ENCODE measurements at places on chromosomes 12 and 14. TPM values are rescaled to one million over a fixed set of nuclear protein-coding genes. Genes with fewer than 3 reads are reported as not detected.

DNA sequence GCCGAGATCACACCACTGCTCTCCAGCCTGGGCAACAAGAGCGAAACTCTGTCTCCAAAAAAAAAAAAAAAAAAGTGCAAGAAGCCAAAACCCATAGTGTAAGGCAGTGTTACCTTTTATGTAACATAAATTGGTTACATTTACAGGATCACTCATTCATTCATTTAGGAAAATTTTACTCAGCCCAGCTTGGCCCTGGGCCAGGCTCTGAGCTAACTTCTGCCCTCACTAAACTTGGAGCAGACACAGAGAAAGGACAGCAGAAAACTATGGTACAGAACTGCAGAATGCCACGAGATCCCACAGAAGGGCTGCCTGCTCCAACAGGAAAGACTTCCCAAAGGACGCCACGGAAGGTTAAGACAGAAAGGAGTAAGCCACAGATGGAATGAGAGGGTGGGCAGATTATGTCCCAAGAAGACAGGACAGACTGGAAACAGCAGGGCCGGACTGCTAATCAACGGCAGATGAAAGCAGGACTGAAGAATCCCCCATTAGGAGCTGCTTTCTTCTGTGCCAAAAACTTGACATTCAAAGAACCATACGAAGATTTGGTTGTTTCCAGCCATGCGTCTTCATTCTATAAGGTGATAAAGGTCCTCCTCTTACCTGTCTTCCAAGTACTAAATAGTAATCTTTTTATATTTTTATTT lies 18.9 kb downstream of the PPP1R13B start:
- H3K4me1 ChIP-seq: peaks cover 22% of the 10 kb centered on the region
- H3K27ac ChIP-seq: no peak overlapping the region
- no peak overlapping the region for H3K4me3 ChIP-seq
- no peaks in the 10 kb centered on the region for H3K36me3 ChIP-seq

DNA sequence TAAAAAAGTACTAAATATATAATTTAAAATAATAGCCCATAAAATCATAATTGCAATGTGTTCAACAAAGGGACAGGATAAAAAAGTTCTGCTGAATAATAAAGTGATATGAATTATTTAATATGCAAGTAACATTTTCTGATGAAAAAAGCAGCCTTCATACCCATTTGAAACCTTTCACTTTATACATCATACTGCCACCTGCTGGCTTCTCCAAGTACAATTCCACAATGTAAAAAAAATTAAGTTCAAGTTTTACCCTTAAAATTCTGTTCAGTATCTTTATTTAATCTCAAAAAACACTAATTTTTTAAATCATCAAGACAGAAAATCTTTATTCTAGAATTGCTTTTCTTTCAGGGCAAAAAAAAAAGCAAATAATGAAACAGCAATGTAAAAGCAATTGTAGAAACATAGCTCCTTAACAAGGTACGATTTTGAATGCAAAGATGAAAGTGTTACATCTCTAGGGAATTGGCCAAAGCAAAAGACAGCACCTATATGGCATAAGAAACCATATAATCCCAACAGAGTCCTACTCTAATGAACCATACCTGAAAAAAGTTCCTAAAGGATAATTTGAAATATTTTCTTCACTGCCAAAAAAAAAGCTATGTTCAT lies 15.0 kb downstream of the MDM1 start:
- peaks cover 2% of the 10 kb centered on the region for H3K36me3 ChIP-seq
- H3K4me3 ChIP-seq: no peak overlapping the region
- DNase-seq: peak; percentile 35
- H3K4me1 ChIP-seq: no peaks in the 10 kb centered on the region
- no peak overlapping the region for H3K27ac ChIP-seq

GRCh38 chr14:70794294-70794693 lies 15.0 kb downstream of the MAP3K9 start:
- H3K4me1 ChIP-seq: peaks cover 7% of the 10 kb centered on the region
- H3K27me3 ChIP-seq: no peaks in the 10 kb centered on the region
- peaks cover 30% of the 10 kb centered on the region for H3K36me3 ChIP-seq

GDF3 gene
- not detected for total RNA-seq

DNA sequence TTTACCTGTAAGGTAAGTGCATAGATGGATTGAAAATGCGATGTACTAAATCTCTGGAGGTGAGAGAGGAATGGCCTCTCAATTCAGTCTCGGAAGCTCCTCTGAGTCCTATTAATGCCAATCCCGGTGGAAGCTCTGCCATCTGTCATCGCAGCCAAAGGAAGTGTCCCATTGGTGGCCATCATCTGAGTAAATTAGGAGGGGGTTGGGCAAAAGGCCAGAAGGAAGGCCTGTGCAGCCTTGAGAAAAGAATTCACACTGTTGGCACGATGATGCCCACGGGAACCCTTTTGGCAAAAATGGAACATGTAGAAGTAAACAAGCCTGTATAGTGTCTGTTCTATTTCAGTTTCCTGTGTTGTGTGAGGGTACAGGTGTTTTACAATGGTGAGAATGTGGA lies 494.8 kb downstream of the NELL2 start:
- no peak overlapping the region for H3K4me3 ChIP-seq
- no peak for DNase-seq
- H3K27ac ChIP-seq: no peak overlapping the region
- H3K27me3 ChIP-seq: no peaks in the 10 kb centered on the region

CCDC38 gene
- total RNA-seq: 0.18 TPM

GRCh38 chr12:131965073-131965472 lies 15.3 kb downstream of the EP400 start:
- H3K27ac ChIP-seq: no peak overlapping the region
- no peaks in the 10 kb centered on the region for H3K27me3 ChIP-seq
- DNase-seq: no peak
- no peaks in the 10 kb centered on the region for H3K4me1 ChIP-seq
- H3K36me3 ChIP-seq: peaks cover 23% of the 10 kb centered on the region
- no peak overlapping the region for H3K4me3 ChIP-seq

GRCh38 chr12:108102363-108102762 lies 26.7 kb upstream of the WSCD2 start:
- no peak for DNase-seq
- no peak overlapping the region for H3K4me3 ChIP-seq
- no peak overlapping the region for H3K27ac ChIP-seq
- no peaks in the 10 kb centered on the region for H3K27me3 ChIP-seq

TAS2R7 gene
- not detected for total RNA-seq

- DNase-seq: no peak
- H3K27ac ChIP-seq: no peak overlapping the region
- no peaks in the 10 kb centered on the region for H3K36me3 ChIP-seq
- no peak overlapping the region for H3K4me3 ChIP-seq
- H3K4me1 ChIP-seq: no peaks in the 10 kb centered on the region
- H3K27me3 ChIP-seq: peaks cover 11% of the 10 kb centered on the region
These were observed 24.7 kb upstream of the C14orf180 start for GRCh38 chr14:104554608-104555429.

DNA sequence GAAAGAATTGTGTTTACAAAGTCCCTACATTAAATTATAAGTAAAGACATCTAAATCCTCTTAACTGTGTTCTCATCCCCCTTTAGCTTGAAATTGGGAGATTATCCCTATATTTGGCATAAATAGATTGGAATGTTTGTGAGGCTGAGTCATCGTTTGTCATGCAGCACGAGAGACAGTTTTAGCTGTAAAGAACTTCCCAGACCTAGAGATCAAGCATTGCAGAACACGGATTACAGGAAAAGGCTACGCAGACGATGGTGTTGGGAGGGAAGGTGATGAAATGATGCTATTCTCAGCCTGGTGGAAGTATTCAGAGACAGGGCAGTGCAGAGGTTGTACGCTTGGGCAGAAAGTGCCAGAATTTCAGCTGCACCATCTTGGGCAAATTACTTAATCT lies 93.8 kb downstream of the PTPRB start:
- H3K36me3 ChIP-seq: no peaks in the 10 kb centered on the region
- H3K4me3 ChIP-seq: no peak overlapping the region
- H3K27me3 ChIP-seq: no peaks in the 10 kb centered on the region

GRCh38 chr12:34033628-34034296 lies 11.5 kb downstream of the ALG10 start:
- no peaks in the 10 kb centered on the region for H3K27me3 ChIP-seq
- no peaks in the 10 kb centered on the region for H3K36me3 ChIP-seq
- H3K27ac ChIP-seq: no peak overlapping the region
- H3K4me3 ChIP-seq: no peak overlapping the region
- no peaks in the 10 kb centered on the region for H3K4me1 ChIP-seq
- peak; percentile 12 for DNase-seq

DNA sequence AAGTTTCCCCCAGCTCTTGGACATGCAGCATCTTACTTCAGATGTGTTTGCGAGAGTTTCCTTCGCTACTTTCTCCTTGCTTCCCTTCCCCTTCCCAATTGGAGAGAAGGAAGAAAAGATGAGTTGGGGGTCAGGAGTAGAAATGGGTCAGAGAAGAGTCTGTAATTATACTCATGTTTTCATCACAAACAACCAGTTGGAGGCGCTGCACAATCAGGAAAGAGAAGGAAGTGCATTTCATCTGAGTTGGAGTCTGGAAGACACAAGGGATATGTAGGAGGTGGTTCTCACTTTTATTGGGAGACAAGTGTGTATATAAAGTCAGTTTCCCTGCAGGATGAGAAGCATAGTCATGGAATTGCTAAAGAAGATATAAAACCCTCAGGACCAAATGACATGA lies 31.3 kb upstream of the VSX2 start:
- H3K4me3 ChIP-seq: no peak overlapping the region
- H3K27me3 ChIP-seq: no peaks in the 10 kb centered on the region
- peak; percentile 10 for DNase-seq
- no peaks in the 10 kb centered on the region for H3K4me1 ChIP-seq

FGF23 gene
- not detected for total RNA-seq

GRCh38 chr14:91904956-91905645 lies 37.8 kb upstream of the TC2N start:
- no peak overlapping the region for H3K4me3 ChIP-seq
- no peaks in the 10 kb centered on the region for H3K36me3 ChIP-seq
- no peak overlapping the region for H3K27ac ChIP-seq
- peaks cover 19% of the 10 kb centered on the region for H3K4me1 ChIP-seq
- H3K27me3 ChIP-seq: no peaks in the 10 kb centered on the region

GRCh38 chr14:89504602-89505313 lies 87.7 kb upstream of the FOXN3 start:
- DNase-seq: no peak
- H3K4me3 ChIP-seq: no peak overlapping the region
- no peaks in the 10 kb centered on the region for H3K27me3 ChIP-seq

DNA sequence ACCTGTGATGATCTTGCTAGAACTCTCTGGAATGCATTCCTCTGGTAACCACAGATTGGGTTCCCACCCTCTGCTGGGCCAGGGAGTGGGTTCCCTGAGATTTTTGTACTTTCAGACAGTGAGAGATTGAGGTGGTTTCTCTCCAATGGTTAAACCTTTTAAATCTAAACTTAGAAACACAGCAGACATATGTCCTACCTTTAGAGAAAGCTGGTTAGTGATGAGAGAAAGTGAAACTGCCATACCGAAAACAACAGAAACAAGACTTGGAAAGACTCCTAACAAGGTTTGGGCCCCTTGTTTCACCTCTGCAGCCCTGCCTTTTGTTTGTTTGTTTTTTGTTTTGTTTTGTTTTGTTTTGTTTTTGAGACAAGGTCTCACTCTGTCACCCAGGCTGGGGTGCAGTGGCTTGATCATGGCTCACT lies 9.7 kb upstream of the SGPP1 start:
- H3K36me3 ChIP-seq: no peaks in the 10 kb centered on the region
- no peak for DNase-seq
- no peaks in the 10 kb centered on the region for H3K4me1 ChIP-seq
- peaks cover 13% of the 10 kb centered on the region for H3K27me3 ChIP-seq
- H3K4me3 ChIP-seq: no peak overlapping the region

VCPKMT gene
- total RNA-seq: 5.5 TPM

DNA sequence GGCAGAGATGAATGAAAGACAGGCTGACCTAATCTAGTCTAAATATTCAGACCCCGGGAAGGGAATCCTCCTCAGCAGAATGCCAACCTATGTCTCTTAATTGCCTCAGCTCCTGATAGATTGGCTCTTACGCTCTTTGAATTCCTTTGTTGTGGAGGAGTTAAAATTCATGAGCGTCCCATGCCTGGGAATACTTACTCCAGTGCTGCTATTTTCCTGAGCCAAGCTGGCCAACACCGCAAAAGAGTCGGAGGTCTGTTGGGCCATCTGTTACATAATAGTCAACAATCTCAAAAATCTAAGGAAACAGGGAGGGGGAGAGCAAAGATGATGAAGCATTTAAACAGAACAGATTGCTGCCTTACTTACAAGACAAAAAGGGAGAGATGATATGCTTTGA lies 182.8 kb downstream of the ASCL1 start:
- no peaks in the 10 kb centered on the region for H3K36me3 ChIP-seq
- H3K4me3 ChIP-seq: no peak overlapping the region
- no peaks in the 10 kb centered on the region for H3K27me3 ChIP-seq
- no peak overlapping the region for H3K27ac ChIP-seq
- DNase-seq: no peak

GRCh38 chr12:42385326-42385841 lies 59.4 kb downstream of the PPHLN1 start:
- H3K4me1 ChIP-seq: no peaks in the 10 kb centered on the region
- H3K4me3 ChIP-seq: no peak overlapping the region
- peaks cover 14% of the 10 kb centered on the region for H3K36me3 ChIP-seq
- H3K27ac ChIP-seq: no peak overlapping the region

- peaks cover 9% of the 10 kb centered on the region for H3K4me1 ChIP-seq
- H3K4me3 ChIP-seq: no peak overlapping the region
- no peak for DNase-seq
- 0 out of 3 replicates have a peak, but pooled peaks cover 12% of the 10 kb centered on the region for H3K36me3 ChIP-seq
- no peak overlapping the region for H3K27ac ChIP-seq
- no peaks in the 10 kb centered on the region for H3K27me3 ChIP-seq
These were observed 53.3 kb upstream of the CERS5 start for GRCh38 chr12:50220363-50220995.

GRCh38 chr14:75469164-75469563 lies 41.3 kb downstream of the JDP2 start:
- H3K27ac ChIP-seq: no peak overlapping the region
- no peaks in the 10 kb centered on the region for H3K27me3 ChIP-seq
- no peaks in the 10 kb centered on the region for H3K4me1 ChIP-seq
- H3K36me3 ChIP-seq: peaks cover 47% of the 10 kb centered on the region
